ENCODE measurements at places on chromosomes 1 and 21.

- DNase-seq: no peak
These were observed 295.3 kb downstream of the PTPRU start for GRCh38 chr1:29531596-29531995.

- DNase-seq: no peak
These were observed 2.5 kb downstream of the CGN start for GRCh38 chr1:151513626-151514121.

DNA sequence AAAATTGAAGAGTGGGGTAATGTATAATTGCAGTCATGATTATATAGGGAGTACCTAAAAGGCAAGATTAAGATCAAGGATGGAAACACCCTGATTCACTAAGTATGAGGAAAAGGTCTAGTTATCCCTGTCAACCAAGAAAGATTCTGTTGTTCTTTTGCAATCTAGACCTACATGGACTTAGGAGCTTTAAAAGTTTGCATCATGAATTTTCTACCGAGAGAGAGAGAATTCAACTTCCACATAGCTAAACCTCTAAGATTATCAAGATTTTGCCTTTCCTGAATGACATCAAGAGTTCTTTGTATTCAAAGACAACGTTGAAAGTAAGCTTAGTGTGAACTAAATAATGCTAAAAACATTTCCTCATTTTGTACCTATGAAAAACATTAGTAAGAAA, 78.8 kb upstream of the RBM34 start:
- no peak for DNase-seq

GRCh38 chr1:96978444-96978843, 256.9 kb downstream of the PTBP2 start:
- no peak for DNase-seq

DNA sequence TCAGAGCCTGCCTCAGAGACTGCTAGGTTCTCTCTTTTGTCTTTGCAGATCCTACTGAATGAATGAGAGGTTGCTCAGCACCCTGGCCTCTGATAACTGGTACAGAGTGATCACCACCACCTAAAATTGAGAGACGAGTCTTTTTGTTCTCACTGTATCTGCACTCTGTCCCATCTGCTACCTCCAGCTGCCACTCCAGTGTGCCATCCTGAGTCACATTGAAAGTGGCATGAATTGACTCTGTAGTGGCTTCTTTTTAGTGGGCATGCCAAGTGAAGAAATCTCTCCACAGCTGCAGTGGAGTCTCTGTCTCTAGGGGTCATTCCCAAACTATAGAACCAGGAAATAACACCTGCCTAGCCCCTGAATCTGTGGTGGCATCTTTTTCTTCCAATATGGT, 14.7 kb downstream of the CAMK1G start:
- no peak for DNase-seq

GRCh38 chr1:183814121-183814681, 9.3 kb downstream of the RGL1 start:
- no peak for DNase-seq

GRCh38 chr1:228455715-228456114, 31.5 kb upstream of the RNF187 start:
- DNase-seq: no peak
